ENCODE measurements at places on chromosomes 2 and 18.

- H3K27me3 ChIP-seq, result peaks cover 8% of the 10 kb centered on the region
- no peaks in the 10 kb centered on the region for H3K36me3 ChIP-seq
- no peak overlapping the region for H3K27ac ChIP-seq
- no peaks in the 10 kb centered on the region for H3K4me1 ChIP-seq
- DNase-seq, result no peak
These were observed 469.4 kb upstream of the SMIM21 start for GRCh38 chr18:75896865-75897264.

GRCh38 chr18:3907955-3908354, 458.0 kb downstream of the TGIF1 start:
- no peaks in the 10 kb centered on the region for H3K27me3 ChIP-seq
- no peak overlapping the region for H3K4me3 ChIP-seq
- no peaks in the 10 kb centered on the region for H3K4me1 ChIP-seq
- H3K36me3 ChIP-seq, result no peaks in the 10 kb centered on the region
- DNase-seq, result no peak
- H3K27ac ChIP-seq, result no peak overlapping the region

GRCh38 chr2:102795641-102796040, 33.8 kb downstream of the TMEM182 start:
- no peak overlapping the region for H3K4me3 ChIP-seq
- no peak for DNase-seq
- peaks cover 57% of the 10 kb centered on the region for H3K36me3 ChIP-seq
- no peaks in the 10 kb centered on the region for H3K27me3 ChIP-seq

DNA sequence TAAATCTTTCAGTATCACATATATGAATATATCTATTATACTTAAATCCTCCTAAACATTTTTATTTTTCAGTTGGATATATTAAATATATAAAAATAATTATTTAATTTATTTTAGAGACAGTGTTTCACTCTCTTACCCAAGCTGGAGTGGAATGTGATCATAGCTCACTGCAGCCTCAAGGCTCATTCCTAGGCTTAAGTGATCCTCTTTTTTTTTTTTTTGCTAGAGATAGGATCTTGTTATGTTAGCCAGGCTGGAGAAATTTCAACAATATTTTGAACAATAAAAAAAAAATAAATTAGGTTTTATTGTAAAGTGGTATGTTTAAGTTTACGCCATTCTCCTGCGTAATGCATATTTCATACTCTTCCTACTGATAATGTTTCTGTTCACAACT, 4.2 kb downstream of the SPAST start:
- H3K27ac ChIP-seq, result no peak overlapping the region
- H3K4me3 ChIP-seq, result no peak overlapping the region
- H3K4me1 ChIP-seq, result peaks cover 33% of the 10 kb centered on the region
- peaks cover 4% of the 10 kb centered on the region for H3K36me3 ChIP-seq
- DNase-seq, result no peak

GRCh38 chr2:172047566-172048507, 37.5 kb upstream of the DLX1 start:
- no peak overlapping the region for H3K27ac ChIP-seq
- no peak for DNase-seq
- H3K27me3 ChIP-seq, result no peaks in the 10 kb centered on the region
- H3K36me3 ChIP-seq, result no peaks in the 10 kb centered on the region

- H3K36me3 ChIP-seq, result no peaks in the 10 kb centered on the region
- H3K4me1 ChIP-seq, result peaks cover 18% of the 10 kb centered on the region
- no peak for DNase-seq
- no peak overlapping the region for H3K27ac ChIP-seq
These were observed 213.8 kb downstream of the BCL2 start for GRCh38 chr18:63105636-63106316.

- peaks cover 13% of the 10 kb centered on the region for H3K4me1 ChIP-seq
- H3K36me3 ChIP-seq, result peaks cover 2% of the 10 kb centered on the region
- H3K4me3 ChIP-seq, result peak overlapping the region; percentile 8
- no peak for DNase-seq
These were observed 12.5 kb upstream of the HOXD1 start for GRCh38 chr2:176175709-176176607.

GRCh38 chr18:62964432-62964831, 249.1 kb downstream of the PHLPP1 start:
- peaks cover under 1% of the 10 kb centered on the region for H3K36me3 ChIP-seq
- no peak overlapping the region for H3K27ac ChIP-seq
- DNase-seq, result no peak
- H3K27me3 ChIP-seq, result no peaks in the 10 kb centered on the region
- H3K4me3 ChIP-seq, result no peak overlapping the region
- H3K4me1 ChIP-seq, result no peaks in the 10 kb centered on the region

- no peaks in the 10 kb centered on the region for H3K36me3 ChIP-seq
- DNase-seq, result no peak
- H3K4me1 ChIP-seq, result no peaks in the 10 kb centered on the region
- H3K4me3 ChIP-seq, result no peak overlapping the region
These were observed 77.6 kb upstream of the ZNF516 start for GRCh38 chr18:76572518-76573247.

DNA sequence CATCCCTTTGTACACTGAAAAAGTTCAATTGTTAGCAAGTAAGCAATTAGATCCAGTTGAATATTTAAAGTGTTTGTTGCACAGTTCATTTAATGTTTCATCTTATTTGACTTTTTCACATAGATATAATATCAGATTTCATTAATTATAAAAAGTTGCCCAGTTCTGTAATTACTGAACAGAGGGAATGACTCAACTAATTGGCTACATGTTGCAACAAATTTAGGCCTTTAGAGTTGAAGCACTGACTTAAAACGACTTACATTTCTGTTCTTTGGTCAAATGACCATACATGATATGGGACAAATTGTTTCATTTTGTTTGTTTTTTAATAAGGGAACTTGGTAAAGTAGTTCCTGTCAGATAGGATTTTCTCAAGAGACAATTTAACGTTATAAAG, 68.5 kb upstream of the FAM117B start:
- H3K27me3 ChIP-seq, result no peaks in the 10 kb centered on the region
- no peak overlapping the region for H3K4me3 ChIP-seq
- H3K36me3 ChIP-seq, result no peaks in the 10 kb centered on the region

DNA sequence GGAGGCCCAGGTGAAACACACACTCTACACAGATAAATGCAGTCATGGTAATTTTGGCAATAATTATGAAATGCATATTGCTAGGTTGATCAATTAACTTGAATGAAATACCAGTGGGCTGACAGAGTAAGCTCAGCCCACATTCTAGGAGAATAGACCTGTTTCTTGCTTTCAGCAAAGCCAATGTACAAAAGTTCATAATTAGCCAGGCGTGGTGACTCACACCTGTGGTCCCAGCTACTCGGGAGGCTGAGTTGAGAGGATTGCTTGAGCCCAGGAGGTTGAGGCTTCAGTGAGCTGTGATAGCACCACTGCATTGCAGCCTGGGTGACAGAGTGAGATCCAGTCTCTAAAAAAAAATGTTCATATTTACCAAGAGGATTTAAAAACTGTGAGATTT, 15.7 kb upstream of the MBP start:
- no peak for DNase-seq
- peak overlapping the region; percentile 48 for H3K27ac ChIP-seq
- H3K4me3 ChIP-seq, result no peak overlapping the region
- H3K4me1 ChIP-seq, result peaks cover 15% of the 10 kb centered on the region
- H3K27me3 ChIP-seq, result no peaks in the 10 kb centered on the region

DNA sequence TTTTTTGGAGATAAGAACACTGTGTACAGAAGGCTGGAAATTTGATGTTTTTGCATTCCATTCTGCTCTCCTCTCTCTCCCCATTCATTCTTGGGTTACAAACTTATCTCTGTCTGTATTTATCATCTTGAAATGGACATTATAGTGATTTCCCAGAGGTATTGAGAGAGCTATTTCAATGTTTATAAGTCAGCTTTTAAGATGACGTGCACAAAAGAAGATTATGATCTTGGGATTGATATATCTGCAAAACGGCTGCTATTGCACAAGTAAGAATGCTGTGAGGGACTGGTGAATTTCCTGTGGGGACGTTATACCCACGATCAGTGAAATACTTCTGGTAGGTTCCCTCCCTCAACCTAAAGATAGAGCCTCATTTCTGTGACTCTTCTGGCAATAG, 61.0 kb upstream of the DTNA start:
- H3K27me3 ChIP-seq, result peaks cover 21% of the 10 kb centered on the region
- H3K4me3 ChIP-seq, result no peak overlapping the region
- no peak overlapping the region for H3K27ac ChIP-seq
- DNase-seq, result no peak
- no peaks in the 10 kb centered on the region for H3K36me3 ChIP-seq

DNA sequence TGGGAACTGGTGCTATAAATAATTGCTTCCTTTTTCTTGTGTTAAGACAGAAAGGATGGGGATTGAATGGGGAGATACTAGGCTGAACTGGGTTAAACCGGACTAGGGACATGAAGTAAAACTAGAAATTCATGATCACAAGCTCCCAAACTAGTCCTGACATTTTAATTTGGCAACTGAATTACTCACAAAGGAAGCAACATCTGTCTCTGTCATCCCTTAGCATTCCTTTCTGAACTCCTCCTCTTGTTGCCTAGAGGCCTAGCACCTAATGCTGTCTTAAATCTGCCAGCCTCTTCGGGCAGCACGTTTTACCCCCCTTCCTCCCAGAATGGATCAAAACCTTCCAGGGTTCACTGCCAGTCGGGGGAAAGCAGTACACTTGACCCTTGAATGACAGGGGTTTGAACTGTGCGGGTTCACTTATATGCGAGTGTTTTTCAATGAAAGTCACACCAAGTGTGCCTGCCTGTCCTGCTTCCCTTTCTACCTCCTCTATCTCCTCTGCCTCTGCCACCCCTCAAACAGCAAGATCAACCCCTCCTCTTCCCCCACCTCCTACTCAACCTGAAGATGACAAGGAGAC, 8.2 kb downstream of the KCTD1 start:
- H3K27me3 ChIP-seq, result no peaks in the 10 kb centered on the region
- no peak overlapping the region for H3K4me3 ChIP-seq
- no peaks in the 10 kb centered on the region for H3K36me3 ChIP-seq
- H3K27ac ChIP-seq, result no peak overlapping the region
- peaks cover 27% of the 10 kb centered on the region for H3K4me1 ChIP-seq
- no peak for DNase-seq

GRCh38 chr2:106065983-106066820, 127.9 kb downstream of the UXS1 start:
- no peaks in the 10 kb centered on the region for H3K36me3 ChIP-seq
- H3K27ac ChIP-seq, result peak overlapping the region; percentile 25
- H3K27me3 ChIP-seq, result no peaks in the 10 kb centered on the region
- DNase-seq, result no peak

- H3K36me3 ChIP-seq, result no peaks in the 10 kb centered on the region
- no peaks in the 10 kb centered on the region for H3K4me1 ChIP-seq
- no peak overlapping the region for H3K4me3 ChIP-seq
- peaks cover 15% of the 10 kb centered on the region for H3K27me3 ChIP-seq
These were observed 224.7 kb downstream of the ACKR3 start for GRCh38 chr2:236794176-236794957.

GRCh38 chr2:49045083-49045482, 109.2 kb downstream of the FSHR start:
- no peaks in the 10 kb centered on the region for H3K36me3 ChIP-seq
- no peak for DNase-seq
- H3K27ac ChIP-seq, result no peak overlapping the region
- no peaks in the 10 kb centered on the region for H3K4me1 ChIP-seq
- no peaks in the 10 kb centered on the region for H3K27me3 ChIP-seq

DNA sequence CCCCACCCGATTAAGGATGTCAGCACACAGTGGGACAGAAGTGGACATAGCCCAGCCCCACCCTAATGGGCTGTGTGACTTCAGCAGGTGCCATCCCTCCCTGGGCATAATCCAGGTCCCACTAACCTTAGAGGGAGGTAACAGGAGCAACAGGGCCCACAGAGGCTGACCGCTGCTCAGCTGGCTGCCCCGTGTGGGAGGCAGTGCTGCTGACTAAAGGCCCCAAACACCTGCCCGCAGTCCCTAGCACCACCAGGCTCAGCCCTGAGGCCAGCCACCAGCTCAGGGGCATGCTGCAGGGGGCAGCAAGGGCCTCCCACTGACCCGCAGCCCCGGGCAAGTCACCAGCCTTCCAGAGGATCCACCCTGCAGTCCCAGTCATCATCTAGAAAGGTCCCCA, 14.6 kb downstream of the BIN1 start:
- peaks cover 29% of the 10 kb centered on the region for H3K4me1 ChIP-seq
- no peaks in the 10 kb centered on the region for H3K36me3 ChIP-seq
- H3K27me3 ChIP-seq, result no peaks in the 10 kb centered on the region
- H3K27ac ChIP-seq, result no peak overlapping the region
- DNase-seq, result no peak

GRCh38 chr2:62177392-62178049, 18.4 kb upstream of the B3GNT2 start:
- no peak overlapping the region for H3K27ac ChIP-seq
- H3K4me3 ChIP-seq, result no peak overlapping the region

GRCh38 chr2:182655750-182656149, 60.3 kb upstream of the DNAJC10 start:
- H3K36me3 ChIP-seq, result no peaks in the 10 kb centered on the region
- no peaks in the 10 kb centered on the region for H3K4me1 ChIP-seq
- no peak for DNase-seq
- no peak overlapping the region for H3K4me3 ChIP-seq

GRCh38 chr2:133598769-133599168, 30.5 kb upstream of the NCKAP5 start:
- no peak overlapping the region for H3K4me3 ChIP-seq
- no peaks in the 10 kb centered on the region for H3K36me3 ChIP-seq
- no peak overlapping the region for H3K27ac ChIP-seq

DNA sequence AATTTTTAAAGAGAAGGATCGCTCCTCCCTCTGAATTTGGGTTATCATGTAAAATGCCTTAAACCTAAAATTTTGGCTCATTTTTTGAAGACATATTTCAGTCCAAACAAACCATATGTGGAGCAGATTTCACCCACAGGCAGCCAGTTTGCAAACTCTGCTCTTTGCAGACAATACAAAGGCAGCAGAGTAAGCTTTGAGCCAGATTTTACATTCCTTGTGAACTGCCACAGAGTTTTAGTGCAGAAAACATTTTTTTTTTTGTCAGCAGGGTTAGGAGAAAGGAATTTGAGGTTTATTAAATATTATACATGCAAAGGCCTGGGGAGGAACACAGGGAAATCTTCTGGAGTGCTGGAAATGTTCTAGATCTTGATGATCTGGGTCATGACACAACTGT, 171.9 kb upstream of the FN1 start:
- H3K27ac ChIP-seq, result peak overlapping the region; percentile 24
- no peaks in the 10 kb centered on the region for H3K4me1 ChIP-seq
- DNase-seq, result no peak
- no peaks in the 10 kb centered on the region for H3K36me3 ChIP-seq

DNA sequence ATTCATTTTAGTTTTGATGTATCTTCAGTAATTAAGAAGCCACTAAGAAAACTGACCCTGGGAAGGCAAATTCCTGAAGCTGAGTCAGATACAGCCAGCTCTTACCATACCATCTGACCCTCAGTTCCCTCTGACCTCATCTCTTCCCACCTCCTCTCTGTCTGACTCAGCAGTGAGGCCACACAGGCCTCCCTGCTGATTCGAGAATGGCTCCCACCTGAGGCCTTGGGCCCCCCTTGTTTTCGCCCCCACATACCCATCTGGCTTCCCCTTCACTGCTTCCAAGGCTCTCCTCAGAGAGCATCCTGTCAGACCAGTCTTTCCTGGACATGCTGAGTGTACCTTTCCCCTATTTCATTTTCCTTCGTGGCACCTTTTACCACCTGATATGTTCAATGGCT, 71.0 kb upstream of the CYP1B1 start:
- H3K27ac ChIP-seq, result no peak overlapping the region
- no peak overlapping the region for H3K4me3 ChIP-seq
- peaks cover 2% of the 10 kb centered on the region for H3K4me1 ChIP-seq
- peaks cover 6% of the 10 kb centered on the region for H3K27me3 ChIP-seq
- no peak for DNase-seq
- no peaks in the 10 kb centered on the region for H3K36me3 ChIP-seq

GRCh38 chr2:57022496-57022895, 838.7 kb downstream of the CCDC85A start:
- DNase-seq, result no peak
- no peak overlapping the region for H3K27ac ChIP-seq
- H3K27me3 ChIP-seq, result no peaks in the 10 kb centered on the region
- no peaks in the 10 kb centered on the region for H3K4me1 ChIP-seq
- no peak overlapping the region for H3K4me3 ChIP-seq
- H3K36me3 ChIP-seq, result no peaks in the 10 kb centered on the region
